ENCODE measurements at places on chromosomes 6 and 20.

DNA sequence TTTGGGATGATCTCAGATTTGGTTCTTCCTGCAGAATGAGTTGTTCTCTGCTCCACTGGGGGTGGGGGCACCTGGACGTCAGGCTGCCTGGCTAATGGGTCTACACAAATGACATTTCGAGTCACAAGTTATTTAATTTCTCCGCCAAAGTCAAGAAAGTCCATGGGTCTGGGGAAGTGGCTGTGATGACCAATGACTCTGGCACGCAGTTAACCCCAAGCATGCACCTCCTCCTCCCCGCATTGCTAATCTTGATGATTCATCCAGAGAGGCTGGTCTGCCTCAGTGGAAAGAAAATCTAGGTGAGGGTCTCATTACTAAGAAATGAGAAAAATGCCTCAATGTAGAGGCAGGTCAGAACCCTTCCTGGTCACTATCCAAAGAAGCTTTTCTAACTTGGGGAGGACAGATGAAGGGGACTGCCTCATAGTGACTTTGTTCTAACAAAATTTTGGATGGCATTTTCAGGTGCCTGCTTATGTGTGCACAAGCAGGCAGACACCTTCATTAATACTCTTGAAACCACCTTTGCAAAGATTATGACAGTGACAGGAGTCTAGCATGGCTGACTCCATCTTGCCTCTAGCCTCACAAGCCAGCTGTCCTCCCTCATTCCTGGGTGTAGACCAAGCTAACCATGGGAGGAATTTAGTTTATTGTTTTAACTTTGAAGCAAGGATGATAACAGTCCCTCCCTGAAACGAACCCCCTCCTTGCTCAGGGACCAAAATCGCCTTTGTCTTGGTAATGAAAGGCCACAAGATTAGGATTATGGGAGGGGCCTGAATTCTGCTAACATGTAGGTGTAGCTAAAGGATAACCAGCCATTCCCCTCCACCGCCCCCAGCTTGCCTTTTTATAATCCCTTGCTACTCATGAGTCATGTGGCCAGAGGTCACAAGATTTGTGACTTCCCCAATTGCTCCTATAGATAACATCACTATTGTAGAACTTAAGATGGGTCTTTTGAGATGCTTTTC, 98.6 kb upstream of the MRPS10 start:
- DNase-seq: no peak

DNA sequence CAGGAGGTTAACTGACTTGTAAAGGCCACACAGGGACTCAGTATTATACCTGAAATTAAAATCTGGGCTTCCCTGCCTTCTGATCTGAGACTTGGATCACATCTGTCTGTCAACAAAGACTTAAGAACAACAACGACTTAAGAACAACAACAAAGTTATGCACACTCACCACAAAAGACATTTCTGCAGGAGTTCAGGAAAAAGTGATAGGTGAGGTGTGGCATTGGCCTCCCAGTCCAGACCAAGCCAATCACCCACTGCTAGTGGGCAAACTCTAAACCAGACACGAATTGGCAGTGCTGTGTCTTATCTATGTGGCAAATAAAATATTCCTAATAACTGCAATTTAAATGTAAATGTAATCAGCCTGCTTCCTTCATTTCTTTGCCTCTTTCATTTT, 61.3 kb downstream of the PRDM1 start:
- no peak for DNase-seq

- DNase-seq: no peak
These were observed 78.0 kb upstream of the ELOVL5 start for GRCh38 chr6:53426667-53427270.

DNA sequence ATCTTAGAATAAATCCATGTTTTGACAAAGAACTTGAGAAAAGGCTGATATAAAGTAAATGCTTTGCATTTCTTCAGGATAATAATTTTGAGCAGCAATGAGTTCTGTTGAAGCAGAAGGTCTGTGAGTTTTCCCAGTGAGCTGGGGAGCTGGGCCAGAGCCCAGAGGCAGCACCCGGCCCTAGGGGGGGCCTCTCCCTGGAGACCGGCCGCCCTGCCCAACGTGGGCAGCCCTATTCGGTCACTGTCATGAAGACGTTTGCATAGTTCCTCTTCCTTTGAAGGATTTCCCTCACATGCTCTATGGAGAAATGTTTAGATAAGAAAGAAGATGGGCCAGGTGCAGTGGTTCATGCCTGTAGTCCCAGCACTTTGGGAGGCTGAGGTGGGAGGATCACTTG, 404.8 kb downstream of the THBS2 start:
- no peak for DNase-seq

DNA sequence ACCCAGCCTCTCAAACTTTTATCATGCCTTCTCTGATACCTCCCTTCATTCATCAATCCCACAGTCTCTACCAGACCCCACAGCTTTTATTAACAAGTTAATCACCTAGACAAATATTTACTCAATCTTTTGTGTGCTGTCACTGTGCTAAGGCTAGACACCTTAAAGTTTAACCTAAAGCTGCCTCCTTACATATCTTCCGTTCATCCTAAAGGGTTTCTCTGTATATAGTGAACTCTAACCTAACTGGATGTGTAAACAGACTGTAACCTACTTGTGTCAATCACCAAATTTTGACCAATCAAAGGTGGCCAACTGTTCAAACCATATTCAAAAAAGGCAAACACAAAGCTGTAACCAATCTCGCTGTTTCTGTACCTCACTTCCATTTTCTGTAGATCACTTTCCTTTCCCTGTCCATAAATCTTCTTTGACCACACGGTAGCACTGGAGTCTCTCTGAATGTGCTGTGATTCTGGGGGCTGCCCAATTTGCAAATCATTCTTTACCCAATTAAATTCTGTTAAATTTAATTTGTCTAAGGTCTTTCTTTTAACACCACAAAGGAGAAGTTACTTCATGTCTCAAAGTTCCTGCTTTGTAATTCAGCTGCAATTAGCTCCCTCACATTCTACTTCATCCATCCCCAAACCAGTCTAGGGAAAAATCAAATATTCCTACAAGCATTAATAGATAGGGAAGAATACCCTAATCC, 72.5 kb downstream of the ARHGAP18 start:
- DNase-seq: no peak

GRCh38 chr20:18377896-18378481, 88.8 kb downstream of the DZANK1 start:
- no peak for DNase-seq

DNA sequence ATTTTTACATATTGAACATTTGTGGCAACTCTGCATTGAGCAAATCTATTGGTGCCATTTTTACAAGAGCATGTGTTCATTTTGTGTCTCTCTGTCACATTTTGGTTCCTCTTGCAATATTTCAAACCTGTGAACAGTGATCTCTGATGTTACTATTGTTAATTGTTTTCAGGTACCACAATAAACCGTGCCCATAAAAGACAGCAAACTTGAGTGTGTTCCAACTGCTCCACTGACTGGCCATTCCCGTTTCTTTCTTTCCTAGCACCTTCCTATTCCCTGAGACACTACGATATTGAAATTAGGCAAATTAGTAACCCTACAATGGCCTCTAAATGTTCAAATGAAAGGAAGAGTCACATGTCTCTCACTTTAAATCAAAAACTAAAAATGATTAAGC, 79.6 kb downstream of the REV3L start:
- DNase-seq: no peak

DNA sequence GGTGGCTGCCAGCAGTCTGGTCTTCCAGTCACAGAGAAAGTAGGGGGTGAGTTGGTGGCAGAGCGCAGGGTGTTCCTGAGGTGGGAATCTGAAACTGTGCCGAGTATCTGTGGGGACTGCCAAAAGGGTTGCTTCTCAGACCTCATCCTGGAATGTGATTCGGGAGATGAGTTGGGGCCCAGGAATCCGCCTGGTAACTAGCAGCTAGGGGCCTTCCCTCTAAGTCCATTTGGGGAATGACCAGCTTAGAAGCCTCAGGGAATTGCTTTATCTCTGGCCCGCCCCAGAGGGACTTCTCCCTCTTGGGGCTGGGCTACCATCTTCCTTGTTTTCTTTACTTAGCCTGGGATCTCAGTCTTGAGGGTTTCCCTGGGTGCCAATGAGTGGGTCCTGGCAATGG, 49.6 kb downstream of the MOCS1 start:
- no peak for DNase-seq

Measured in upper lobe of right lung (tissue), 1 donor.